ENCODE measurements at places on chromosomes 16 and 17.
A peak's percentile ranks its signal among the peaks of the same experiment; 100 is the strongest.

DNA sequence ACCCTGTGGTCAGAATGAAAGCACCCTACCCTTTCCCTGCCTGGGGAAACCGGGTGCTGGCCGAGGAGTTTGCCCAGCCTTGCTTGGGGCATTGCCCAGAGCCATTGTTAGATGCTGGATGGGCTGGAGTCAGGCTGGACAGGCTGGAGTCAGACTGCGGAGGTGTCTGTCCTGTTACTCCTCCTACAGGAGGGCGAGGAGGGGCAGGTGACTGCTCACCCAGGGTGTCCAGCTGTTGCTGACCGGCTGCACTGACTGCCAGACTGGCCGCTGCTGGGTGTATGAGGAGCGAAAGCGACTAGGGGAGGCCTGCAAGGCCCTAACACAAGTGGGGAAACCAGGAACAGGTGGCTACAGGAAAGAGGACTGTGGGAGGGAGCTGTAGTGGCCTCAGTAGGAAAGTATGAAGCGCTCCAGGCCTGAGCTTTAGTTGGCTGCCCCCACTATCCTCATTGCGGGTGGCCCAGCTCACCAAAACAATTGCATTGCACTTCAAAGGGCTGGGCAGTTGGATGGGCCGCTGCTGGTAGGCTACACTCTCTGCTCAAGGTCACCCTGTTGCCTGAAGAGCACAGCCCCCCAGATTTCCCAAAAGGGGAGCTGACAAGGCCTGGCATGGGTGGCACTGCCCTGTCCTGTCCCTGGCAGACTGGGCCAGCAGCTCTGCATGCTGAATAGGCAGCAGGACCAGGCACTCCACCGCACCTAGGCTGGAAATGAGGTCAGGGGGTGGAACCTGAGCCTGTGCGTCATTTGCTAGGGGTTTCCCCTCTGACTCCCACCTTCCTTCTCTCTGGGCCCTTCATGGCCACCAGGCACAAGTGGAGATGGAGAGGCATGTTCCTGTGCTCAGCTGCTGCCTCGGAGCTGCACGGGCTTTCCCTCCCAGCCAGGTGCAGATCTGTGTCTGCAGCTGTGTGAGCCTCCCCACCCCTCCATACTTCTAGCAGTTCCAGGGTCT, 18.4 kb downstream of the LDHD start:
- DNase-seq: peak; percentile 79

- no peak for DNase-seq
Observed at GRCh38 chr17:2033153-2033552, 3.2 kb downstream of the DPH1 start.

DNA sequence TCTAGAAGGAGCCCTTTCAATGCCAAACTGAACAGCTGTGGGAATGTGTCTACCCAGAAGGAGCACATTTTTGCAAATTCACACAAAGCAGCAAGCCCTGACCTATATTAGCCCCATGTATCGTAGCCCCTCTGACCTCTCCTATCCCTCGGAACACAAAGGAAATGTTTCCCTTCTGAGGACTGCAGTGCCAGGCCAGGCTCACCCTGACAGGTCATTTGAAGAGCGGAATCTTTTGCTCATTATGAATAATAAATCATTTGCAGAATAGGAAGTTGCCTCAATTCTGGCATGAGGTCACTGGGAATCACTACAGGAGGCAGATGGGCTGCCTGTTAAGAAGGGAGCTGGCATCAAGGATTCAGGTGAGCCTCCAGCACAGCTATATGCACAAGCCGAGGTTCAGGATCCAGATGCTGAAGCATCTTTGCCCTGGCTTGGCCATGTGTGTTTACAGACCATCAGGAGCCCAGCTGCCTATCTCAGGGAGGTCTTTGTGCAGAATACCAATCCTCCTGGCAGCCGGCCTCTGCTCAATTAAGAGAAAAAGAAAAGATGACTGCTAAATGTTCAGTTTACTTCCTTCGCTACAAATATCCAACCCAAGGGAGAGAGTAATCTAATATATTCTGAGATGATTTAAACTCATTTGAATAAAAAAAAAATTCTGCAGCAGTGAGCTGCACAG, 119.4 kb downstream of the USP31 start:
- no peak for DNase-seq

DNA sequence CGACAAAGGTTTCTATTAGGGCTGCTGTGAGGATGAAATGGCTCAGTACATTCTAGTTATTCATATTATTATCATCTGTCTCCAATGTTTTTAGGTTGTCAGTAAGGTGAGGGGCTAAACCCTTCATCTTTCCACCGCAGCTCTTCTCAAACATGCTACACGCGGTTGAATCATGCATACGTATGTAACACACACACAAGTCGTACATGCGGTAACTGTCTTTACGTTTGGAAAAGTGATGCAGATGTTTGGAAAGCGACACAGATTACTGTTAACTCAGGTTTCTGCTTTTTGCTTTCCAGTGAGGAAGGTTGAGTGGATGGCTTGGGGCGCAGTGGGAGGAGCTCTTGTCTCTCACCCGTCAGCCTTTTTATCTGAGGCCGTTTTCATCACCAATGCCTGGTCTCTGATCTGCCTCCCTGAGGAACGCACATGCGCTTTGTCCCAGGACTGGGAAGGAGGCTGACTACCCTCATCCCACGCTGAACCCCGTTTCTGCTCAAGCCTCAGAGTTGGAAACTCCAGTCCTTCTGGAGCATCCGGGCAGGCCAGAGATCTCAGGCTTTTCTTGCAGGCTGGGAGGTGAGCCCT, 3.2 kb upstream of the FOXL1 start:
- no peak for DNase-seq

GRCh38 chr17:74798239-74798707, 22.1 kb upstream of the NAT9 start:
- DNase-seq: no peak

DNA sequence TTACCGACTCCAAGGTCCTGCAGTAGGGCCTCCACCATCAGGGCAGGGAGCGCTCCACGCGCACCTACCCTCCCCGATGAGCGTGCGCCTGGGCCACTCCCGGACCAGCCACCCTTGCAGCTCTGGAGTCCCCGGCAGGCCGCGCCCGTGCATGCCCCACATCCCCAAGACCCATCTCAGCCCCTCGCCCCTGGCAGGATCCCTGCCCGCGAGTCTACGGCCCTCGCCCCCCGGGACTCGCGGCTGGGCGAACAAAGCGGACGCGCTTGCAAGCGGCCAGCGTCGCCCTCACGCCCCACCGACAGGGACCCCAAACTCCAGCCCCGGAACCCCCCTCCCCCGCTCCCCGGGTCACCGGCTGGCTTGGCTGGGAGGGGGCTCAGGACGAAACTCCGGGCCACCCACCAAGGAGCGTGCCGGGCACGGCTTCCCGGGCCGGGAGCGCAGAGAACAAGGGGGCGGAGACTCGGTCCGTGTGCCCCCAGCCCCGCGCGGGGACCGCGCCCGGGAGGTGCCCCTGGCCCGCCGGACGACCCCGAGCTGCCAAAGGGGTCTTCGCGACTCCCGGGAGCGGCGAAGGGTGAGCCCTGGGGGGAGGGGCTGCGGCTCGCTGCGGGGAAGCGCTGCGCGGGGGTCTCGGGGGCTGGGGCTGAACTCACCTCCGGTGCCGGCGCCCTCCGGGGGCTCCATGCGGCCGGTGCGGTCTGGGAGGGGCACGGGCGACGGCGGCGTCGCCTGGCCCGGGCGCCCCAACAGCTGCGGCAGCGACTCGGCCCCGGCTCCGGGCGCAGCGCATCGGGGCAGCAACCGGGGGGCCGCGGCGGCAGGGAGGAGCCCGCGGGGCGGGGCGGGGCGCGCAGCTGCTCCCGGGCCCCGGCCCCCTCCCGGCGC, at the start of gene DBNDD1:
Gene DBNDD1, minus strand, starts transcription at position 805 of the 891 bp plus-strand sequence. Its CDS starts 115 bp downstream, at position 690.
- no peak for DNase-seq
